A172 (cell line): ENCODE measurements at places on chromosomes 13 and 19. TPM values are rescaled to one million over a fixed set of nuclear protein-coding genes. Genes with fewer than 3 reads are reported as not detected.

Gene NKPD1
- not detected in 2 replicates for total RNA-seq

Gene FBXW9
- 16.7 and 21.8 TPM in 2 replicates for total RNA-seq

Gene SOHLH2
- total RNA-seq = 1.1 and 3.4 TPM in 2 replicates

DNA sequence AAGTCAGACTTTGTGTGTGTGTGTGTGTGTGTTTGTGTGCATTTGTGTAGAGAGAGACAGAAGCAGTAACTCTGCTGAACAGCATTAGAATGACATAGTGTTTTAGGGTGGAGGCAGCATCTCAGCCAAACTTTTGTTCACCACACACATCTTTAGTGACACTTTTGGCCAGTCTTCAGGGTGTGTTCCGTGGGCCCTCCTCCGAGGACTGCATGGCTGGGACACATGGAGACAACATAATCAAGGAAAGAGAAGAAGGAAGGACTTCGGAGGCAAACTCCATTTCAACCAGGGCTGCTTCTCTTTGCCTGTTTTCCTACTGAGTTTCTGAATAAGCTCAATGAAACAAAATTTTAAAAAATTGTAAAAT lies 205.1 kb downstream of the LHFPL6 start:
- no peak for DNase-seq

- DNase-seq = no peak
Measured at GRCh38 chr19:51065221-51065960, 499 bp upstream of the KLK13 start.

DNA sequence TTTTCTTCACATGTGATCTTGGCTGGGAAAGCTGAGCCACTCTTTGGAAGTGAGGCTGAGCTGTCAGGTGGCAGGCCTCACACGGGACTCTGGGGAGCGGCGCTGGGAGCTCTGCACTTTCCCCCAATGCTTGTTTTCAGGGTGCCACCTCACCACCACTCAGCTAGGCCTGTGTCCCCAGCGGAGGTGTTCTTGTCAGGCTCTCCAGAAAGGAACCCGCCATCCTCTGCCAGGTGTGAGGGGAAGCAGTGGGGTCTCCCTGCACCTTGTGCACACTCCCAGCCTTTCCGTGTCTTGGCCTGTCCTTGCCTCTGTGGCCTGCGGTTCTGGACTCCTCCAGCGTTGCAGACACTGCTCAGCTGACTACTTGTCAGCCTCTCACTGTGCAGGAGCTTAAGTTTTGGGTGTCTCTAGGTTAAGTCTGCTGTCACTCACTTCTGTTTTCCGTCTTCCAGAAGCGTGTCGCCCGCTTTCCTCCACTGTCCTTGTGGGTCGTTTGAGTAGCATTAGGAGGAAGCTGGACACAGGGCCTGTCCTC lies 51.9 kb downstream of the GGACT start:
- no peak for DNase-seq

DNA sequence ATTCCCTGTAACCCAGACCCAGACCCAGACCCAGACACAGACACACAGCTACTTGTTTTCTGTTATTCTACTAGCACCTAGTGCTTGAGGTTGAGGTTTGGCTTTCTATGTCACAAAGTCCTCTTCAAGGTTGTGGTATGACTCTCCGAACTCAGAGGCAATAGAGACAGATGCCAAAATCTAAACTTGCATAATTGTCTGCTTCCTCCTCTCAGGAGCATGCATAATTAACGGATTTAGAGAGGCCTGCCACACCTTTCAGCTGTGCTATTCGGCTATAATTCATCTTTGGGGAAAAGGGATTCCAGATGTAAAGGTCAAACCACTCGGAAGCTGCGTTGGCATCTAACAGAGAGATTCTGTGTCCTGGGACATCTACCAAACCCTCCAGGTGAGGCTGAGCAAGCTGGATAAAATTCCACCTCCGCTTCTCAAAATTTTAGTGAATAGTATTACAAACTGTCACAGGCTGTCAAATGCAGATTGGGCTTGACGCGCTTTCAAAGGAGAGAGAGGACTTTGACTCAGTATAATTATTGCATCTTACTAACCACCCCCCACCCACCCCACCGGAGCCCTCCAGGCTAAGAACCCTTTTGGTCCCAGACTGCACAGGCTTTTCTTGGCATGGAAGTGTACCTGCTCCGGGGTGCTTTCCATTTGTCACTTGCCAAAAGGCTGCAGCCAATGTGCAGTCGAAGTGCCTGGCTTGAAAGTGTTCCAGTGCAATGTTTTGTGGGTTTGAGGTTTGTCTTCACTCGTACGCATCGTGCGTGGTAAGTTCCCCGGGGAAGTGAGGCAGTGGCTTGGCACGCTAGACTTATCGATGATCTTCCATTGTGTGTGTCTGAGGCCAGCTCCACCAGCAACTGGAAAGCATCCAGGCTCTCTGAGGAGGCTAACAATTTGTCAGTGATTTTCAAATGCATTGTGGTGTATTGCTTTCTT lies 194.1 kb downstream of the TDRD3 start:
- peak; percentile 23 for DNase-seq

DNA sequence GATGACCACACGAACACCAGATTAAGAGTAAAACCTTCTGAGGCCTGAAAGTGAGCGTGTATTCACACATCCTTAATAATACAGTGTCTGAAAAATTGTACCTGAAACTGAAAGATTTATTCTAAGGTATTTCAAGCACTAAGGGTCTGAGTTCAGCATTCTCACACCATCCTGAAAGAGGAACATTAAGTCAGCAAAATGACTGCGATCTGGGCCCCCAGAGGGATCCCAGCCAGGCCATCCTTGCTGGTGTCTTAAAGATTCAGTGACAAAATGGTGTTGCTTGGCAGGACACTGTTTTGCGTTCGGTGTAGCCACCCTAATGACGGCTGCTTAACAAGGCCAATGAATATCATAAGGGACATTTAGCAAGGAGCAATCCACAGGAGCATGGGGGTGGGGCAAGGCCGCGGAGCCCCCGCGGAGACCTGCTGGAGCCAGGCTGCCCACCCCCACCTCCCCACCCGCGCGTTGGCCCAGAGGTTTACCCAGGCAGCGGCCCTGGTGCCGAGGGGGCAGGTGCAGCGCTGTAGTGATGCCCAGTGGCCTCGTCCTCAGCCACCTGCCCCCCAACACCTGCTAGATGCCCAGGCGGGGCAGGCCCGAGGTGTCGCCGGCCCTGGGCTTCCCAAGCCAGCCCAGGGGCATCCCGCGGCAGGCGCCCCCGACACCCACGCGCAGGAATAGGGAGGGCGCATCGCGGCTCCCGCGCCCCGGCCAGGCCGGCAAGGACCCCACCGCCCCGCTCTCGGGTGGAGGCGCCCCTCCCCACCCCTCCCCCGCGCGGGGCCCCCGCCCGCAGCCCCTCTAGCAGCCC lies 742 bp downstream of the NALCN start:
- no peak for DNase-seq

- no peak for DNase-seq
Measured at GRCh38 chr13:30804474-30804873, 69.1 kb downstream of the ALOX5AP start.

DNA sequence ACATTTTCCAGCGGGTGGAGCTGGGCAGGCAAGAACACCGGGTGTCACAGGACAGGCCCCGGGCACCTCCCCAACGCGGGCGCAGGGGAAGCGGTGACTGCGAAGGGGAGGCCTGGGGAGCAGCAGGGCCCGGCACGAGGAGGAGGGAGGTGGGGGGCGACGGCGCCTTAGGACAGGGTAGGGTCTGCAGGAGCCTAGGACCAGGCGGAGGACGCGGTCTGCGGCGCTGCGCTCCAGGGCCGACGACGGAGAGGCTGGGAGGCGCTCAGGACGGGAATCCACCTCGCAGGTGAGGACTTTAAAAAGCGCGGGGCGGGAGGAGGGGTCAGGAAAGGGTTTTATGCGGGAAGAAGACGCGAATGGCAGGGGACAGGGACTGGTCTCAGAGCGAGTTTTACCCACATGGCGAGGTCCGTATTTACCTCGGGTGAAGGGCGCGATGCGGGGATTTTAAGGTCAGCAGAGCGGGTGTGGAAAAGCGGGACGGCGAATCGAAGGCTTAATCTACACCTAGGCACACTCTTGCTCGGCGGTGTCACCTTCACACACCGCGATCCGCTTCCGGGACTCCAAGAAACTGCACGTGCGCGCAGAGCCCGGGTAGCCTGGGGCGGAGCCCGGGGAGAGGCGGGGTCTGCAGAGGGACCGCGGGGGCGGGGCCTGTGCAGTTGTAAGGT lies 13.5 kb downstream of the ERVV-2 start:
- no peak for DNase-seq

DNA sequence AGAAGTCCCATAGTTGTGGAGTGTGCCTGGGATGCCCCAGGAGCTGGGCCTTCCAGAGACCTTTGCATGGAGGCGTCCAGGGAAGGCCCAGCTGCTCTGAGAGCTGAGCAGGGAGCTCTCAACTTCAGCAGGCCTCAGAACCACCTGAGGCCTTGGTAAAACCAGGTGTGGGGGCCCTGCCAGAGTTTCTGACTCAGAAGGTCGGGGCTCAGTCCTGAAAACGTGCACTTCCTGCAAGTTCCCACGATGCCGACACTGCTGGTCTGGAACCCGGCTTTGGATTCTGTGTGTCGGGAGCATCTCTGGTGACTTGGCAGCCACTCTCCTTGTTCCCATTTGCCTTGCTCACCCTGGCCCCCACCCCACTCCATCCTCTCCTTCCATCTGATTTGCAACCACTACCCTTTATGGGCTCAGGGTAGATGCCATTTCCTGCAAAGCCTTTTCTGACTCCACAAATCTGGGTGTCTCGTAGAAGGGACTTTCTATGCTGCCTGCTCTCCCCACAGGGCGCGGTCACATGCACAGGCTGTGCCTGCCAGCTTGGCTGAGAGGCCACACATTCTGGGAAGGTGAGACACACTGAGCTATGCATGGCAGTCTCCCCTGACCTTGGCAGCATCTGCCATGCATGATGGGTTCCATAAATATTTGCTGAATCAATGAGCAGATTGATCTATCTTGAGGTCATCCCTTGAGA lies 244.7 kb downstream of the COL4A1 start:
- peak; percentile 62 for DNase-seq

DNA sequence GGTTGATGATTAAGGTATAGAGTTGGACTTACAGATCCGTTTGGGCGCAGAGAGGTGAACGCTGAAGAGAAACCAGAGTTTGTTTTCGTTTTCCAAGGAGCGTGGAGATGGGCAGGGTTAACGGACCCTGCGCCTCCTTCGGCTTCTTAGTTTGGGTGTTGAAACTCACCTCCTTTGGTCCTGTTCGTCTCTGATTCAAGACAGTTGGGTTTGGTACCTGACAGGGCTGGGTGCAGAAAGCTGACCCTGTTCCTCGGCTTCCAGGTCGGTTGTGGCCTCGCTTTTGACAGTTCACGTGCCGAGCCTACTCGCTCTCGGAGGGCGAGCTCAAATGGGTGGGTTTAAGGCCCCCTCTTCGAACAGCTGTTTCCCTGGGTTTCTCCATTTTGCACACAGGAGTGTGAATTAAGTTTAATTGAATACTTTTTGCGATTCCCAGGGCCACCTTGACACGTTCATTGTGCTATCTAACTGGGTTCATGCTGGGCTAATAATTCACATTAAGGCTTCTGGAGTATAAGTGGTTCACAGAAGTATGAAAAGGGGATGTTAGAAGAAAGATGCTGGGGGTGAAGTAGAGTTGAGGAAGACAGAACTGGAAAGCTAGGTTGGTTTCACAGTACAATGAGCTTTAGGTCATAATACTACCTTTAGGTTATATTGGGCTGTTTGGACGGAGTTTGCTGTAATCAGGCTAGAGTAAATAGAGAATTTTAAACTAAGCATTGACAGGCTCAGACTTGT lies 638 bp downstream of the USPL1 start:
- DNase-seq = peak; percentile 2

DNA sequence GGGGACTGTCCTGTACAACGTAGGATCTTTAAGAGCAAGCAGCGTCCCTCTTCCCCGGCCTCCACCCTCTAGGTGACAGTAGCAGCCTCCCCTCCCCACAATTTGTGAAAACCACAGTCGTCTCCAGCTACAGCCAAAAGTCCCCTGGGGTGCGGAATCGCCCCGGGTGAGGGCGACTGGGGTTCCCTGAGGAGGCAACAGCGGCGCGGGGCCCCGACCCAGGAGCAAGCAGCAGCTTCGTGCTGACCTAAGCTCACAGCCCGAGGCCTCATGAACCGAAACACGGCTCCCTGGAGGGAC lies 322 bp downstream of the ZNF558 start:
- DNase-seq = no peak

- DNase-seq = no peak
Measured at GRCh38 chr13:44386913-44387556, 13.4 kb downstream of the SERP2 start.

DNA sequence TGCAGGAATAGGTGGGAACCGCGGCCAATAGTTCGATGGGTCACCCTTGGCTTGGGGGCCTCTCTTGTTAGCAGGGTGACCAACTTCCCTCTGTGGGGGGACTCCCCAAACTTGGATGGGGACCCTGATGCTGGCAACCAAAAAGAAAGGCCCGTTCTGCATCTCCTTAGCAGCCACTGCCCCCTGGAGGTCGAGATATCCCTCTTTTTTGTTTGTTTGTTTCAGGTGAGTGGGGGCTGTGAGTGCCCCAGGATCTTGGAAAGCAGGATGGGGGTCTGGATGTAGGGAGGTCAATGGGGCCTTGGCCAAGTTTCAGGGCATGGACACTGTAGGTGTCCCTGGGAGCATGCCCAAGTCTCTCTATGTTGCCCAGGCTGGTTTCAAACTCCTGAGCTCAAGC lies 7.7 kb upstream of the CRTC1 start:
- no peak for DNase-seq

DNA sequence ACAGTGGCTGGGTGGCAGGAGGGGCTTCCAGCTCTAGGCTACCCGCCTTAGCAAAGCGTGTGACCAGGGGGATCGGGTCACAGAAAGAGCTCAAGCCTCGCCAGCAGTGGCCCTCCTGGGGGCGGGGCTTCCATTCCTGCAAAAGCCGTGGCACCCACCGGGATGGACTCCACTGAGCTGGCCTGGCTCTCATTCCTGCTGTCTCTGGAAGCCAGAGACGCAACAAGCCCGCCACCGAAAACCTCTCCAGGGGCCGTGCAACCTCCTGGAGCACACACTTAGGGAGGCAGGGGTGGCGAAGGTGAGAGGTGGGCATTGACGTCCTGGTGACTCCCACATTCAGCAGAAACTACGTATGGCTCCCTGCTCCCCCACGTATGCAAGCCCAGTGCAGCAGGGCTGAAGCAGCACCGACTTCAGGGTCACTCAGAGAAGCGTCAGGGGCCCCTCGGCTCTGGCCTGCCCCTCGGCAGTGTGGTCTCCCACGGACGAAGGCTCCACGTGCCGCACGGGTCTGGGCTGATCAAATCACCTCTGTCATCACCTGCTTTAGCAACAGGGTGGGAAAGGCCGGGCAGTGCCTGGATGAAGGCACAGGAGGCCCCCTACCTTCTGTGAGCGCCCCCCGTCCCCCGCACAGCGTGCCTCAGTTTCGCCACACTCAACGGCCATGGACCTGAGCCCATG lies 3.1 kb downstream of the C19orf25 start:
- DNase-seq = no peak

DNA sequence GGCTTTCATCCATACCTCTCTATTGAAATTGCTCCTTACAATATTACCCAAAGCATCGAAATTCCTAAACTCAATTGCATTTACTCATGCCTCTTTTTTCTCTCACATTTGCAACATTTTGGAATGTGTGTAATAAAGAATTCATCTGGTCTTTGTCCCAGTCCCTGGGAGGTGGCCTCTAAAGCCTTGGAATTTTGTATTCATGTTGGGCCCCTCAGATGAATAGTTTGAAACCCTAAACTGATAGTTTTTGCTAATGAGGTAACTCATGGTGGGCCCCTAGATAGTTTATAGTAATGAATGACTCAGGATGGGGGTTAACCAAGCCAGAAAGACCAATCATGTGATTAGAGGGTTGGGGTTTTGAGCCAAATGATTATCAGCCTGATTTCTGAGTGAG lies 490.4 kb downstream of the DIAPH3 start:
- no peak for DNase-seq
